ENCODE measurements at places on chromosomes 6 and 20.

DNA sequence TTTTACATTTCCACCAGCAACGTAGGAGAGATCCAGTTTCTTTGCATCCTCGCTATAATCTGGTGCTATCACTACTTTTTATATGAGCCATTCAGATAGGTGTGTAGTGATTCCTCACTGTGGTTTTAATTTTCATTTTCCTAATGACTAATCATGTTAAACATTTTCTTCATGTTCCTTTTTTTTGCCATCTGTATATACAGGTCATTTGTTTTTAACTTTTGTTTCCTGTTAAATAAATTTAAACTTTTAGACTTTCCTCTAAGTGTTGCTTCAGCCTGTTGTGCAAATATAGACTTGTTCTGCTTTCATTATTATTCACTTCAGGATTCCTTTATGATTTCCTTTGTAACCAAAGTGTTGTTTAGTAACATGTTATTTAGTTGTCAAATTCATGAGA is 697.4 kb downstream of the PTPRT start:
- no peak for DNase-seq

DNA sequence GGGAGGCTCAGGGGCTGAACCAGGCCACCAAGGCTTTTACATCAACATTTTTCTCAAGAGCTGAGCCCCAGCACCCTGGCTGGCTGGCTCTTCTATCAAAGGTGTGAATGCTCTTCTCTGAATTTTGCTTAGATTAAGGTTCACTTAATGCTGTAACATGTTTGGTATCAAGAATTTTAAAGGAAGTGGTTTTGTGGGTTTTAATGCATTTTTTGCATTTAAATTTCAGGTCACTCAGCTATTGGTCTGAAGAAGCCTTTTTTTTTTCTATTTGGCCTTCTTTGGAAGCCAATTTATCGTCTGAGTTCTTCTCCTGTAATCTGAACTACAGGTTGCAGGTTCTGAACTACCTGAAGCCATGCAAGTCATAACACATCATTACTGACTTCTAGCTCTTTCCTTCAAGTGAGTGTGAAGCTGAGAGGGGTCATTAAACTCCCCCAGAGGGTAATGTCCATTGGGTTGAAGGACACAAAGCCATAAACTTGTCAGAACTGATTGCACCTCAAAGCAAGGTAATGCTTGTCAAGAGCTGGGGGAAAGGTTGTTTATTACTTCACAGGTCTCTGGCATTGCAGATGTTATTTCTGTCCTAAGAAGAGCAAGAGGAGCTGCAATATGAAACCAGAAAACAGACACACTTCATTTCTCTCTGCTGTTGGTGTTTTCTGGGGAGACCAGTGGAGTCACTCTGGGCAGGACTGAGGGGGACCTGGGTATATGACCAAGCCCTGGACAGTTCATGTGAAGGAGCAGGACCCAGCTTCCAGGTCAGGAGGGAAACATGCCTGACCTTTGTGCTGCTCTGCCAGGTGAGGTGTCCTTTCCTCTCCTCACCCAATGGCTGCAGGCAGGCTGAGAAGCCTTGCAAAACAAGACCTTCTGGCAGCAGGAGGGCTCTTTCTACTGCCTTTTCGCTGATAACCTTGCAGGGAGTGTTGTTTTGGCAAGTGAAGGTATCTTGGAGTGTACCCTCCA is 26.1 kb upstream of the NEDD9 start:
- DNase-seq: no peak

GRCh38 chr20:57048027-57048869 is 218.2 kb downstream of the BMP7 start:
- DNase-seq: no peak

DNA sequence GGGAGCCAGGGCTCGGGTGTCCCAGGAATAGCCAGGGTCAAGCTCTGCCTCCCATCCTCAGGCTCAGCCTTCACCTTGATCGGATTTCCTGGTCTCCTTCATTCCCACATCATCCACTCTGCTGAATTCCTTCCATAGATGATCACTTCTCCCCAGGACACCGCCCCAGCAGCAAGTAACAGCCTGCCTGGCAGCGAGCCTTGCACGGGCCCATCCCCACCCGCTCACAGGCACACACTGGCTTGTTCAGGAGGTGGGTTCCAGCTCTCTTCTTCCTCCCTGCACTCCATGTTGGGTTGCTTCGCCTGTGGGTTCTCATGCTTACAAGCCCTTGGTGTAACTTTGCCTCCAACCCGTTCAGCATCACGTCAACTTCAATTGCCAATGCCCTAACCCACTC is 113.0 kb upstream of the IYD start:
- DNase-seq: no peak

DNA sequence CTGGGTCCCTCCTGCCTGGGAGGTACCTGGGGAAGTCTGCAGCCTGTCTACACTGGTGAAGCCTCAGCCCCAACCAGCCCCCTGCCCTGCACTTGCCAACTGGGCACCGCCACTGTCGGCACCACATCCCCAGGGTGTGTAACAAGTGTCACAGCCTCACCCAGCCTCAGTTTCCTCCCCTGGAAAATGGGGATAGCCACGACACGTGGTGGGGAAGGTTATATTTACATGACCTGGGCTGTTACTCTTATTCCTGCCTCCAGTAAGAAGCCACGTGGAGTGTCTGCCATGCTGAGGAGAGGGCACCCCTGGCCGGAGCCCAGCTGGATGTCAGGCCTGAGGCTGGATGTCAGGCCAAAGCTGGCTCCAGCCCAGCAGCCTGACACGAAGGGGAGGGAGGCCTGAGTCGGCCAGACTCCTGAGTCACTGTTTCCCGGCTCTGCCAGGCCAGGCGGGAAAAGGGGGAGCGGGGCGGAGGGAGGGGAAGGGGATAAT is 44.9 kb downstream of the SNAI1 start:
- DNase-seq: no peak

GRCh38 chr20:24686156-24686555 is 216.7 kb downstream of the SYNDIG1 start:
- no peak for DNase-seq

- DNase-seq: no peak
Observed at GRCh38 chr6:26260725-26261490, 104.1 kb upstream of the BTN3A2 start.

GRCh38 chr20:433300-433975 is 25.3 kb downstream of the RBCK1 start:
- DNase-seq: no peak

GRCh38 chr20:45361793-45362192 is 1.2 kb upstream of the SYS1 start:
- no peak for DNase-seq

DNA sequence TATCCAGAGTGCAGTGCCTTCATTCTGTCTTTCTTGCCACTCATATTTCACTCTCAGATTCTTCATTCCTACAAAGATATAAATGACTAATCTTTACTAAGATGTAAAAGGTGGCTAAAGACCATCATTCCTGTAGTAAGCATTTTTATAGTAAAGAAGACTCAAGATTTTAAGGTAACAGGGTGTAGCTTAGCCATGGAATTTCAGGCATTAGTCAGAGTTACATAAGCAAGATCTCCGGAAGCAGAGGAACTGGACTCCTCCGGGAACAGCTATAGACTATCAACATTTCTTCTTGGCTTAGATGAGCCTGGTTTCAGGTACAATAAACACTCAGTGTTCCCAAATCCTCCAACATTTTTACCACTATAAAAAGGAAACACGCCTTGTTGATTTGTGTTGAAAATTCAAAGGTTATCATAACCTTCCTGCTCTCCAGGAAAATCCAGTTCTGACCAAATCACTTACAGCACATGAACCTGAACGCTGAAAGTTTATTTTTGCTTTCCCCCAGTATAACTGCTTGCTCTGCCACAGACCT is 23.7 kb downstream of the SERPINB1 start:
- DNase-seq: no peak
